Subcutaneous preadipocyte (primary cell): ENCODE measurements at places on chromosomes 2 and 18. TPM values are rescaled to one million over a fixed set of nuclear protein-coding genes. Genes with fewer than 3 reads are reported as not detected.

The MOGAT1 gene
- not detected in 2 replicates for total RNA-seq

The OTOS gene
- total RNA-seq = not detected in 2 replicates

The GKN1 gene
- total RNA-seq = not detected in 2 replicates

The SPP2 gene
- total RNA-seq = not detected in 2 replicates

The DNMT3A gene
- 8.6 and 9.6 TPM in 2 replicates for total RNA-seq

The PRKCE gene
- 11.8 and 18.8 TPM in 2 replicates for total RNA-seq
